Cortex of kidney (tissue), 1 donor: ENCODE measurements at places on chromosomes 4 and X.

DNA sequence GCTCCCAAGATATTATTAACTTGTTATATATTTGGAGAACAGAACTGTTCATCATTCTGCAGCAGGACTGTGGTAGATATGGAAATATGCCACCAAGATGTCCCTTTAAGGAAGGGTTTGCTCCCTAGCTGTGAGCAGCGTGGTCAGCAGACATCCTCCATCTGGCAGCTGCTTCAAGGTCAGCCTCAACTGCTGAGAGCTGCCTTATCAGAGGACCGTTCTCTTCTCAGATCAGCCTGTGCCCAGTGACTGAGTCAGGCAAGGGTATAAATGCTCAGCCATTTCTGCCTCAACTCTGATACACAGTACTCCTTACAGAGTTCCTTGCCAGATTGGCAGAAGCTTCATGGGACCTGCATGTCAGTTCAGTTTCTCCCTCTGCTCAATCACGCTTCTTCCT is 63.4 kb upstream of the MAGEB2 start:
- DNase-seq, result no peak

DNA sequence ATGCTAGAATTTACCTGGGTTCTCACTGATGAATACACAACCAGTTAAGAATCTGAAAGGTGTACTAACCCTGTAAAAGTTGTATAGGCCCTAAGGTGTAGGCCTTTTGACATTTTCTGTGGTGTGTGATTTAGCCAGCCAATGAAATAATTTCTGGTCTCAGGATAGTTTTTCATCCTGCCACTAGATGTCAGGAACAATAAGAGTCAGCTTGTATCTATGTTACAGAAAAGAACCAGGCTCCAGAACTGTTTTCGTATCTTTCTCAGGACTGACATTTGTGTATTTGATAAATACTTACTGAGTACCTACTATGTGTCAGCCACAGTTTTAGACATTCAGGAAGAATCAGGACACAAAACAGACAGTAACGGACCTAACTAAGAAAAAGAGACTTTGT is 673.6 kb upstream of the TENM3 start:
- DNase-seq, result no peak

DNA sequence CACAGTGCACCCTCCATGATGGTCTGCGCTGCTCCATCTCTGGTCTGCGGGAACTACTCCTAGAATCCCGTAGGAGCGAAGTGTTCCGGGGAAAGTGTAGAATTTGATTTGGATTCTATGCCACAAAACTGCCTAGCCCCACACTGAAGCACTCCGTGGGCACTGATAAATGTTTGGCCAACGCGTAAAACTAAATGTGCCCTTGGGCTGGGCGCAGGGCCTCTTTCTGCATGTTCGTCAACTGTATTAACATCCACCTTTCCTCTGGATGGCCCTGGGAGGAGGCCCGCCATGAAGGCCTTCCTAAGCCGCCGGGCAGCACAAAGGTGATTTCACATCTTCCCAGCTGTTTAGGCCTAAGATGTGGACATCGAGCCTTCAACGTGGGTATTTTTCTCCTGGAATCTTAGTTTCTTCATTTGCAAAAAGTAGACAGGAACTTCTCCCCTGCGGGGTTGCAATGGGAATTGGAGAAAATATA is 2.6 kb downstream of the MSX1 start:
- no peak for DNase-seq

GRCh38 chrX:79568309-79568708 is 201.2 kb upstream of the ITM2A start:
- no peak for DNase-seq

GRCh38 chr4:3085948-3086670 is 11.6 kb downstream of the HTT start:
- DNase-seq, result no peak

GRCh38 chrX:54754854-54755253 is 43.2 kb downstream of the ITIH6 start:
- DNase-seq, result no peak

DNA sequence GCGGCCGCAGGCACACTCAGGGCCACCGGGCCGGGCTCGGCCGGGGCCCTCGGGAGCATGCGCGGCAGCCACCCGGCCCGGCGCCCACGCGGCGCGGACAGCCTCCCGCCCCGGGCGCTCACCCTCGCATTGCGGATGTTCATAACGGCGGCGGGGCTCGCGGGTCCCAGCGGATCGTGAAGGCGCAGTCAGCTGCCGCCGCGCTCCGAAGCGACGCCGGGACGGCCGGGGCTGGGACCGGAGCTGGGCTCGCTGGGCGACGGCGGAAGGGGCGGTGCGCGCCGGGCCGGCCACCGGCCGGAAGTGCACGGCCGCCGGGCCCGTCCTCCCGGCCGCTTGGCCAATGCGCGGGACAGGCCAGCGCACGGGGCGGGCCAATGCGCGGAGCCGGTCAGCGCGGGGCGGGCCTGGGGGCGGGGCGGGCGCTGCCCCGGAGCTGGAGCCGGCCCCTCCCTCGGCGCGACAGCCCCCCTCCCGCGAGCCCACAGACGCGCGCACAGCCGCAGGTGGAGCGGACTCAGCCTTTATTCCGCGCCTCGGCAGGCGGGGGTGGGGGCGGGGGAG is at the start of gene NAA10:
Gene NAA10, minus strand, starts transcription at position 276 of the 564 bp plus-strand sequence. Its CDS starts 133 bp downstream, at position 143.
- DNase-seq, result no peak

- DNase-seq, result no peak
Observed at GRCh38 chr4:155946486-155946885, 7.2 kb downstream of the CTSO start.
